ENCODE measurements at places on chromosomes 11 and 22.

GRCh38 chr11:118046964-118047700 is 29.7 kb upstream of the TMPRSS4 start:
- DNase-seq: no peak

- no peak for DNase-seq
Observed at GRCh38 chr11:128882451-128882850, 8.7 kb upstream of the KCNJ5 start.

GRCh38 chr11:35614939-35615569 is 3.2 kb upstream of the FJX1 start:
- no peak for DNase-seq

- DNase-seq: no peak
Observed at GRCh38 chr22:16933291-16934282, 74.4 kb downstream of the GAB4 start.

- no peak for DNase-seq
Observed at GRCh38 chr22:19094393-19094997, 27.7 kb downstream of the DGCR2 start.

DNA sequence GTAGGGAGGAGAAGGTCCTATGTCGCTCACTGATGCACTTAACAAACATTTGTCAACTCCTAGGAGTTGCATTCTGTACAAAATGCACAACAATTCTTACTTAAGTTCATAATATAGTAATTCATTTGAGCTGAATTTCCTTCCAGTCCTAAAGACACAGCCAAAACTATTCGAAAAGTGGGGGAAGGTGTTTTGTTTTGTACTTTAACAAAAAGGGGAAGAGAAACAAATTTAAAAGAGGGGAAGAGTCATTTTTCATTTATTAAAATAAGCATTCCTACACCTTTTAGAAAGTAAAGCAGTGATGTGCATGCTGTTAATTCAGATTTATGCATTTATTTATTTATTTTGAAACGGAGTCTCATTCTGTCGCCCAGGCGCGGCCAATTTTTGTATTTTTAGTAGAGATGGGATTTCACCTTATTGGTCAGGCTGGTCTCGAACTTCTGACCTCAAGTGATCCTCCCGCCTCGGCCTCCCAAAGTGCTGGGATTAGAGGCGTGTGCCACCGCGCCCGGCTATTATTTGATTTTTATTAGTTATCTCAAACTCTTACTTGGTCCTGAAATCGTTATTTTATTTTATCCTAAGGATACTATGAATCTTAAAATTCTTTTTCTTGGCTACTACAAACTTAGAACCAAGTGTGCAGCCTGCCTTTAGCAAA is 1.1 kb upstream of the FANCF start:
- no peak for DNase-seq

- no peak for DNase-seq
Observed at GRCh38 chr11:120914601-120915000, 109.3 kb upstream of the TBCEL start.

DNA sequence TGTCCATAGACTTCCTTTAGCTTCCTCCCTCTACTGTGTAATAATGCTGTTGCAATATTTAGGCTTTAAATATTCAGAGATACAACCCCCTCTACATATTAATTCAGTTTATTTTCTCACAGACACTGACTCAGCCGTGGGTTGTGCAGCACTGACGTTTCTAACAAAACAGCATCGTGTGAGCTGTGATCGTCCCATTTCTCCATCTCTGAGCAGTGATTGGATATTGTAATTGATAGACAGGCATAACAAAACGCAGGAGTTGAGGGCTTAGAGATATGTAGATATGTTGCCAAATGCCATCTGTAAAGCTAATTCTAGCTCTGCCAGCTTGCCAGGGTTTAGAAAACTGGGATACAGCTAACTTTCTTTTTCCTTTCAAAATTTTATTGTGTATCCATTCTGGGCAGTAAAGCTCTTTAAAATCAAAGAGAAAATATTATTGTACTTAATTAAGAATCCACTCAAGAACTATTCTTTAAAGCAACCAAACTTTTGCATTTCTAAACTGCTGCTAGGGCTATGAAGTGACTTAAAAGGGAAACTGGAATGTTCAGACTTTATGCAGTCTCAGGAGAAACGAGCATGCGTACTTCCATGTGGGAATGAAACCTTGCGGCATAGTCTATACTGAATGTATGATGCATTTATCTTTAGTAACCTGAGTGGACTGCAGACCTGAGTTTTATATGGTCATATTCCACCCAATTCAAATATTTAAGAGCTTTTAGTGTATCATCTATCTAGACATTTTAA is 22.7 kb downstream of the BTBD10 start:
- no peak for DNase-seq

GRCh38 chr11:57703341-57703740 is 8.7 kb downstream of the MED19 start:
- DNase-seq: no peak

GRCh38 chr11:127074151-127074761 is 73.7 kb upstream of the KIRREL3 start:
- no peak for DNase-seq

- DNase-seq: no peak
Observed at GRCh38 chr11:75911459-75911858, 96.4 kb downstream of the UVRAG start.

DNA sequence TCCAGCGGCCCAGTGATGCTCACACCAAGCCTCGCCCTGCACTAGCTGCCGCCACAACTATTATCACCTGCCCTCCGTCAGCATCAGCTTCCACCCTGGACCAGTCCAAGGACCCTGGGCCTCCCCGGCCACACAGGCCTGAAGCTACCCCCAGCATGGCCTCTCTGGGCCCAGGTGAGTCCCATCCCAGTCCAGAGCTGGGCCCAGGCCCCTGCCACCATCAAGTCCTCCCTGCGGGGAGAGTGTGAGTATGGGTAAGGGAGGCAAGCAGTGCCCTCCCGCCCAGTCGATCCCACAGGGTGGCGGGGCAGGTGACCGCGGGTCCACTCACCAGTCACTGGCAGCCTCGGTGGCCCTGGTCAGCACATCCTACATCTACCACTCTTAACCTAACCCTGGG is 9.5 kb upstream of the SUSD2 start:
- DNase-seq: no peak

- no peak for DNase-seq
Observed at GRCh38 chr22:36431977-36432376, 44.2 kb upstream of the MYH9 start.

- DNase-seq: peak; percentile 78
Observed at GRCh38 chr22:39724390-39724789, 153.8 kb downstream of the CACNA1I start.

GRCh38 chr22:45740236-45740635 is 68.6 kb downstream of the ATXN10 start:
- no peak for DNase-seq

GRCh38 chr11:55806248-55806647 is 4.9 kb upstream of the OR5L1 start:
- no peak for DNase-seq

- peak; percentile 63 for DNase-seq
Observed at GRCh38 chr11:46391578-46392420, at the start of gene CHRM4. TSS of gene CHRM4 (minus strand) at chr11:46391776. CDS start at chr11:46386557, 5,219 bp downstream.

- DNase-seq: no peak
Observed at GRCh38 chr11:118169300-118170140, 6.9 kb downstream of the SCN2B start.

- DNase-seq: no peak
Observed at GRCh38 chr11:23425381-23425780, 565.1 kb upstream of the CCDC179 start.

GRCh38 chr22:46739094-46739870 is 1.2 kb upstream of the CERK start:
- no peak for DNase-seq

DNA sequence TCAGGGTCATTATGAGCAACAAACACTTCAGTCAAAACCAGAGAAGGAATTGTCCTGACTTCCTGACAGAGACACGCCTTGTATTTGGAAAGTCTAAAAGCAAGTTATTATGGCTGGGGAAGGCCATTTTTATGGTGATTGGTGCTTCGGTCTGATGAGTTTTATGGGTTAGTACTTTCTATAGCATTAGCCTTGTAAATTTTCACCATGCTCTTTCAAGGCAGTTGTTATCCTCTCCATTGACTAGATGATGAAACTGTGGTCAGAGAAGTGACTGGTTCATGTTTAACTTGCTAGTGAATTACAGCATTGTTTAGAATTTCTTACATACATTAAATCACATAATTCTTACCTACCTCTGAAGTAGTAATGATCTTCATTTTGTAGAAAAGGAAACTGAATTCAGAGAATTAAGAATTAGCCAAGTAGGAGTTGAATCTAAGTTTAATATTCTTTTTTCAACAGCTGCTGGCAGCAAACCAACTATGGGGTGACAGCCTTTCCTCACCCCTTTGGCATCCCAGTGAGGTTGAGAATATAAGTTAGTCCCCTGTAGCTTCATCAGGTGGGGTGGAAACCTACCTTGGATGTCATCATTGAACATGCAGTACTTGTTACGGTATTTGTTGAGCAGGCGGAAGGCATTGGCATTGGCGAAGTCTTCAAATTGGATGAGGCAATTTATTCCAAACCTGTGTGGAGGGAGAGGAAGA is 90.0 kb downstream of the CCDC81 start:
- DNase-seq: no peak

GRCh38 chr11:98053851-98054250 is 966.9 kb upstream of the CNTN5 start:
- DNase-seq: no peak

GRCh38 chr11:130223291-130223971 is 63.8 kb downstream of the ST14 start:
- no peak for DNase-seq

GRCh38 chr11:70834277-70834940 is 418.0 kb downstream of the SHANK2 start:
- no peak for DNase-seq

DNA sequence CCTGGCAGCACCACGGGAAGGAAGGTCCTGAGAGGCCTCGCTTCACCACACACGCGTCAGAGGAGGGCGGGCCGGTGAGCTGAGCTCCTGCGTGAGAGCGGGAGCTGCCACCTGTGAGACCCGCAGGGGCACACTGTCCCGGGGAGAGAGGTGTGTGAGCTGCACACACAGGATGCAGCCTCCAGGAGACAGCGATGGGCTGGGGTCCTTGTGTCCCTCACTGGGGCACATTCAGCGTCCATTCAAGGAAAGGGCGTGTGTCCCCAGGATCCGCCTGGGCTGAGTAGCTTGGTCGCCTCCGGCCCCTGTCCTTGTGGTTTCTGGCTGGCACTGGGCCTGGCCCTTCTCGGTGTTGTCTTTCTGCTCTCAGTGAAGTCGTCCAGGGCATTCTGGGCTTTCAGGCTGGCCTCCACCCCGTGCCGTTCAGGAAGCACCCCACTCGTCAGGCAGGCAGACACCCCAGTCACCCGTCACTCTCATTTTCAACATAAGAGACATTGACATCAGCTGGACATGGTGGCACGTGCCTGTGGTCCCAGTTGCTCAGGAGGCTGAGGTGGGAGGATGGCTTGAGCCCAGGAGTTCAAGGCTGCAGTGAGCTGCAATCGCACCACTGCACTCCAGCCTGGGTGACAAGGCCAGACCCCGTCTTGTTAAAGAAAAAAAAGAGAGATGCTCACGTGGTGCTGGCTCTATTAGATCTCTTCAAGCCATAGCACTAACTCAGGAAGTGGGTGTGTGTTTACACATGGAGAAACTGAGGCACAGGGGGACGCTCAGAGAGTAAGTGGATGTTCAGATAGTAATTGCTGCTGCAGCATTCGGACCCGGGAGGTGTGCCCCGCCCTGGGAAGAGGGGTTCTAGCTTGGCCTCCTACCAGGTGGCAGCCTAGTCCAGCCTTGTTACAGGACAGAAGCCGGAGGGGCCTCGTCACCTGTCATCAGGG is 1081.6 kb downstream of the BRD1 start:
- DNase-seq: no peak

DNA sequence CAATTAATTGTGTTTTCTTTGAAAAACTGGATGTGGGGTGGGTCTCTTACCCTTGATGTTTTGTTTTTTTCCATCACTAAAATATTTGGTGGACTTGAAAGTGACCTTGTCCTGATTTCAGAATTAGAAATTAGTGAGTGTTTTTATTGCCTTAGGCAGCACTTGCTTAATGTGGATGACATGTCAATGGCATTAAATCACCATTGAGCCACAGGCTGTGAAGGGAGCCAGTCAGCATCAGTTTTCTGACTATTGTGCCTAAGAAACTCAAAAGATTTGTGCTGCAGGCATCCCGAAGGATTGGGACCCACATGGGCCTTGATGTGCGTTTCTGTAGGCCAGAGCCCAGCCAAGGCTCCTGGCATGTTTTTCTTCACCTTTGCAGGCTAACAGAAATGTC is 53.8 kb downstream of the SWAP70 start:
- no peak for DNase-seq

- no peak for DNase-seq
Observed at GRCh38 chr11:2590131-2590964, 109.4 kb downstream of the KCNQ1OT1 start.

- no peak for DNase-seq
Observed at GRCh38 chr22:30373331-30374325, 13.6 kb downstream of the RNF215 start.

DNA sequence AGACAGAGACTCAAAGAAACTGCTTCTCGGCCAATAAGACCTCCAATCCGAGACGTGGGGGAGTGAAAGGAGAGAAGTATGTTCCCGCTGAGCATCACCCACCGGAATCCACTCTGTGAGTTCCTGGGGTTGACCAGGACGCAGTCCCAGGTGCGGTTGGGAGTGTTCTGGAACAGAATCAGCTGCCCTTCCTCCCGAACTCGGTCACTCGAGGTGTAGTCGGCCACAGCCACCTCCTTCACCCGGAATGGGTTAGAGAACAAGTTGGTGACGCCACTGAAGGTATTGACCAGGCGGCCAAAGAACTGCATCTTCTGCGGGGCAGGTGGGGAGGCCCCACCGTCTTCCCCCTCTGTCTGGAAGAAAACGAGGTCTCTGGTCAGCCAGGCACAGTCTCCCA is 12.5 kb downstream of the PLA2G6 start:
- no peak for DNase-seq

DNA sequence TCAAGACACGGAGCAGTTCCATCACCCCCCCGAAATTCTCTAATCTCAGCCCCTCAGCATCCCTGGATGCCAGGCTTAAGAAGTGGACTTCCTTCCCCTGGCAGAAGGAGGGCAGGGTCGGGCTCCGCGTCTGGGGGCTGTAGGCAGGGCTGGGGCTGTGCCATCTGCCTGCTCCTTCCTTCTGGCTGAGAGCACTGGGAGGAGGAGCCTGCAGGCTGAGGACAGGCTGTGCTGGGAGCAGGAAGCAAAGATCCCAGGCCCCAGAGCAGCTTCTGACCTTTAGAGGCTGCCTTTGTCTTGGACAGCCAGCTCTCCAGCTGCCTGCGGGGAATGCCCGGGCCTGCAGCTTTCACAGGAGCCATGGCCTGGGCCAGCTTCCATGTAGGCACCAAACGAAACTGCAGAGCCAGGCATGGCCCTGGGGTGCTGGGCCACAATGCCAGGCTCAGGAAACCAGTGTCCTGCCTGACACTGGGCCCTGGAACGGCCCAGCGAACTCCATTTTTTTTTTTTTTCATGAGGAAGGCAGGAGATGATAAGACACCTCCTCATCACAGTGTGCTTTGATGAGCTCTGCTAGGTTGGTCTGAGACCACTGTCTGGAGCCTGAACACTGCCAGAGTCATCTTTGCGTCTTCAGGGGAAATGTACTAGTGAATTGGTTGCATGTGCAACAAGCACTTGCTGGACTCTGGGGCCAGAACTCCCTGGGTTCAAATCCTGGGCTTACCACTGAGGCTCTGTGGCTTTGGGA is 67.9 kb downstream of the MCM5 start:
- no peak for DNase-seq

GRCh38 chr11:11937957-11938356 is 70.5 kb downstream of the DKK3 start:
- no peak for DNase-seq

All from erythroblast (primary cell).